ENCODE measurements at places on chromosomes 4 and X.

DNA sequence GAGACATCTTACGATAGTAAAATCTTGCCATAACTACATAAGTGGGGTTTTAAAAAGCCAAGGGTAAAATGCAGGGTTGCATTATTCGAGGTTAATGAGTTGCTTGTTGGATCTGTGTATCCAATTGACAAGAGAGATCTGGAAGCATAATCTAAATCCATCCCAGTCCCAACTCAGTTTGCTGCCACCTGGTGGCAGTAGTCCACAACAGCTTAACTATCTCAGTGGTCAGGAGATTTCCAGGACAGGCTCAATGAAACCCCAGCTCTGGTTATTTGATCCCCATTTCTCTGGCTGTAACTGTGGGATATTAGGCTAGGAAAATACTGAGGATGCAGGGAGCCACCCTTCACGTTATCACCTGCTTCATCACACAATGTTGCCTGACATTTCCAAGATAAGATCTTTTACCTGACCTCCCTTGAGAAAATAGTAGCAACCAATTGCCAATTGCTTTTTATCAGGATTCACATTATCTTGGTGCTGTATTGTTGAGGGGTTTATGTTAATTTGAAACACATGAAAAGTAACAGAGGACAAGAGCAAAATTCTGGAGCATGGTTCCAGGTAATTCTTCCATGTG lies 88.2 kb upstream of the TNIP3 start:
- DNase-seq = peak; percentile 72

DNA sequence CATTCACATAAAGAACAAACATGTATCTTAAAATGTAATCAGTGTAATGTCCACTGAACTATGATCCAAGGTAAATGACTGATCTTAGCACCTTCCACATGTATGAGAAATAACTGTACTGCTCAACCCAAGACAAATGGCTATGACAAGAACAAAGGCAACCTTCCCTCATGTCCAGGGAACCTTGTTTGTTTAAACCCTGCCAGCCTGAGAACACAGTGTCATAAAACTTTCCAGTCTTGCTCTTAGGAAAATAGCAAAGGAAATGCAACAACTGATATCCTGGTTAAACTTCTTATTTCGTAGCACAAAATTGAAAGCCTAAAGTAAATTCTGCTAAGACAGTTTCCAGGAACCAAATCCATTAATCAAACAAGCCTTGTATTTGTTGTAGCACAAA lies 494.3 kb downstream of the IL15 start:
- no peak for DNase-seq

- DNase-seq = no peak
Observed at GRCh38 chrX:132837126-132837525, 121.3 kb downstream of the HS6ST2 start.

DNA sequence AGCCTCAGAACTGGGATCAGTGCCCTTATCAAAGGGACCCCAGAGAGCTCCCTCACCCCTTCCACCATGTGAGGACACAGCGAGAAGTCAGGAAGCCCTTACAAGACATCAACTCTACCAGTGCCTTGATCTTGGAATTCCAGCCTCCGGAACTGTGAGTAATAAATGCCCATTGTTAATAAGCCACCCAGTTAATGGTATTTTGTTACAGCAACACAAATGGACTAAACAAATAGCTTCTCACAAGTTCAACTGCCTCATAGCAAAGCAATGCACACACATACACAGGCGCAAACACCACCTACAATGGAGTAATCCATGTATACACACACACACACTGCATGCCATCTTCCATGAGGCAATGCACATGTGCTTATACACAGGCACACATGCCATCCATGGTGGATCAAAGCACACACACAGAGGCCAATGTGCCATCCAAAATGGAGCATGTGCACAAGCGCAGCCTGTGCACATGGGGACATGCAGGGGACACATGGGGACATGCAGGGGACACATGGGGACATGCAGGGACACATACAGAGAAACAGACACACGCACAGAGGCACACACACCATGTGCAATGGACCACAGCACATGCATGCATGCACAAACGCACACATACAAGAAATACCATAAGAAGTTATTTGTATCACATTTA lies 137.6 kb upstream of the TBL1X start:
- no peak for DNase-seq

GRCh38 chr4:168863719-168864647 lies 146.1 kb downstream of the CBR4 start:
- DNase-seq = no peak

GRCh38 chr4:54091637-54092404 lies 8.1 kb upstream of the GSX2 start:
- DNase-seq = peak; percentile 84

DNA sequence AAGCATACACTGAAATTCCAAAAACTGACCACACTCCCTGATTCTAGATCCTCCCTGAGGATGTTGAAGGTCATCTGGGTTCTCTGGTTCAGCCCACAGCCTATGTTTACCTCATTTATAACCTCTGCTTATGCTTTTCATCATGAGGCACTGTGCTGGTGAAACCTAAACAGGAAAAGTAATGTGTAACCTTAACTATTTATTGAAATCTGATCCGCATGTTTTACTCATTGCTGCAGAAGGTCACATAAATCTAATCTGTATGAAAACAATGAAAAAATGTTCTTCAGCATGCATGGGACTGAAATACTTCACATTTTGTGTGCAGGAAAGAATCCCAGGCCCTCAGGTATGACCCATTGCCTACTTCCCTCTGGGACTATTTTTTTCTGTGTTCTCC lies 30.3 kb downstream of the UCHL1 start:
- no peak for DNase-seq

DNA sequence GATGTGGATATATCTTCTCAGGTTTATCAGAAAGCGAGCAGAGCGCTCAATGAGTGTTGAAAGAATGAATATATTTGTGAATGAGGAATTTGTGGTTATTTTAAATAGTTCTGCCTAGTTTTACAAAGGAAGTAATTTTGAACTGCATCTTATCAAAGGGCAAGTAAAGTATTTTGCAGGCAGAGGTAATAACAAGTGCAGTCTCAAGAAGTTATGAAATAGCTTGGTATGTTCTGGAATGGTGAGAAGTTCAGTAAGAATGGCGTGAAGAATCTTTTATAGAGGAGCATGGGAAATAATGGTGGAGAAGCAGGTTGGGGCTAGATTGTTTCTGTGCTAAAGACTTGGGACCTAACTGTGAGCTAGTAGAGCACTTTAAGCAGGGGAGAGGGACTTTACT lies 10.9 kb downstream of the TMA16 start:
- no peak for DNase-seq

GRCh38 chr4:181757910-181758660 lies 485.1 kb upstream of the TENM3 start:
- DNase-seq = no peak

- DNase-seq = no peak
Observed at GRCh38 chr4:24858026-24858425, 54.8 kb downstream of the CCDC149 start.

- no peak for DNase-seq
Observed at GRCh38 chr4:38313175-38313574, 350.8 kb upstream of the KLF3 start.

- no peak for DNase-seq
Observed at GRCh38 chr4:10808591-10808990, 124.0 kb upstream of the CLNK start.

DNA sequence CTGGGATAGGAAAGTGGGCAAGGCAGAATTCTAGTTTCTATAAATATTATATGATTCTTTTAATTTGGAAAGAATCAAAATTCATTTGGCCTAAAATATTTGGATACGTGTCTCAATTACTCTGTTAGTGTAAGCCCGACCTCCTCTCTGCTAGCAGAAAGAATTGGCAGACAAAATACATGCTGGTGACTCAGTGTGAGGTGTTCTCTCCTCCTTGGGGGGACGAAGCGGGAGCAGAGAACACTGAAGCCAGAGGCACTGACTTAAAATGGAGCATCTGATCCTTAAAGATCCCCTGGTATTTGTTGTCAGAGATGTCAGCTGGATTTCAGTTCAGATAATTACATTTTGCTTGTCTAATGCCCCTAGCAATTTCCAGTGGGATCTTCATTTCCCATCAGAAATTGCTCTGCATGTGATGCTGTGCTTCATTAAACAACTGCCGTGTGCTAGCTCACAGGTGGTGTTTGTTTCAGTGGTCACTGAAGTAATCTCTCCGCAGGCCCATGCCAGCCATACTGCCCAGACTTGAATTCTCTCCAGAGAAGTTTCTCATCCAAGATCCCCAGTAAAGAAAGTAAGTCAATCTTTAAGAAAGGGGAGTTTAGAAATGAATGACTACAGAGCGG lies 188.7 kb upstream of the TLL1 start:
- no peak for DNase-seq

- no peak for DNase-seq
Observed at GRCh38 chr4:57191523-57192034, 81.4 kb upstream of the IGFBP7 start.

DNA sequence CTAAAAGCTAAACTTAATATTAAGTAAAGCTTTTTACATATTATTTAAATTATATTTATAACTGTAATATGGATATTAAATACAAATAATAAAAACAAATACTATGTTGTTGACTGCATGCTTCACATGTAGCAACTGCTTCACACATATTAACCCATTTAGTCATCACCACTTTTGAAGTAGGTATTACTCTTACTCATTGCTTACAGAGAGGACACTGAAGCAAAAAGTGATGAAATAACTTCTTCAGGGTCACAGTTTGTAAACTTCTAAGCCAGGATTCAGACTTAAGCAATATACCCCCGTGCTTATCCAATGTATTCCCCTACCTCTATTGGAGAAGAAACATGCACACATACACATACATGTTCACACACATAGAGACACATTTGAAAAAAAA lies 166.6 kb downstream of the DKK2 start:
- DNase-seq = no peak

Data from stimulated activated CD4-positive, alpha-beta T cell treated with anti-CD3 and anti-CD28 coated beads, Interleukin-15, amount 100 ng/mL, for 24 hours (primary cell).